CD4-positive, alpha-beta T cell (primary cell): ENCODE measurements at places on chromosomes 16 and 17. TPM values are rescaled to one million over a fixed set of nuclear protein-coding genes. Genes with fewer than 3 reads are reported as not detected.

SLC6A2 gene
- not detected for total RNA-seq

OTOA gene
- total RNA-seq: 0.19 TPM

TPSG1 gene
- total RNA-seq: not detected

TBC1D3H gene
- total RNA-seq: not detected

CCL4L2 gene
- not detected for total RNA-seq

RGS9 gene
- 0.60 TPM for total RNA-seq

CETP gene
- not detected for total RNA-seq

TMEM100 gene
- not detected for total RNA-seq

EPX gene
- not detected for total RNA-seq

GRAPL gene
- 26.2 TPM for total RNA-seq

KANSL1 gene
- total RNA-seq: 122 TPM

MPP3 gene
- not detected for total RNA-seq

IRX3 gene
- total RNA-seq: not detected

GINS2 gene
- total RNA-seq: 1.4 TPM

ZFPM1 gene
- 24.2 TPM for total RNA-seq

SDR42E2 gene
- total RNA-seq: 1.0 TPM

PPP1R27 gene
- not detected for total RNA-seq
